NCI-H345 (cell line): ENCODE measurements at places on chromosomes 2 and 18.
A peak's percentile ranks its signal among the peaks of the same experiment; 100 is the strongest.

DNA sequence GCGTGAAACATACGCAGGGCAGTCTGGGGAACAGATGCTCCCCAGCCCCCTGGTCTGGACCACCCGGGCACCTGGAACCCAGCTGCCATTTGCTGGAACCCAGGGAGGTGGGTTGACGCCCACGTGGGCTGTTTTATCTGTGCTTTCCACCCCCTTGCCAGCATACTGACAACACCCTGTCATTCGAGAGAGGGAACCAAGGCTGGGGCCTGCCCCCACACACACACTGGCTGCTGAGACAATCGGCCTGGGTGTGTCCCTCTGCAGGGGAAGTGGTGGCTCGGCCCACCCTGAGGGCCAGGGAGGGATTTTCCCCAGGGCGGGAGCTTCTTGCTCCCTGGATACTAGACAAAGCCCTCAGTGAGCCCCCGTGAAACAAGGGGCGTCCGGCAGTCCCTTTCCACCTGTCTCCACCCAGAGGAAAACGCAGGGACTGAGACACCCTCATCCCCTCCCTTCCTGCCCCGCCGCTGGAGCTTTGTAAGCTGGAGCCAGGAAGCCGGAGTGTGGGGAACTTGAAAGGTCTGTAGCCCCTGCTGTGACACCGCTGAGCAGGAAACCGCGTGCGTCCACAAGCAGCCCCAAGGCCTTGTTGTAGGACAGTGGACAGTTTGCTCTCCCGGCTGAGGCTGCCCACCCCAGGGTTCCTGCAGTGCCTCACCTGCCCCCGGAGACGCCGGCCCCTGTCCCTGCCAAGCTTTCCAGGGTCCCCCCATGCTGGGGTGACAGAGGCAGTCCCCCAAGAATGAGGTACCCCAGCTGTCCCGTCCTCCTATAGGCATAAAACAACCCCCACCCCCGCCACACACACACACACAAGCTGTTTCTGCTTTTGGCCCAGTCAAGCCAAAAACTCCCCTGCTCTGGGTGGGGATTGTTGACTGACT lies 14.1 kb upstream of the KLF11 start:
- DNase-seq, result peak; percentile 38

DNA sequence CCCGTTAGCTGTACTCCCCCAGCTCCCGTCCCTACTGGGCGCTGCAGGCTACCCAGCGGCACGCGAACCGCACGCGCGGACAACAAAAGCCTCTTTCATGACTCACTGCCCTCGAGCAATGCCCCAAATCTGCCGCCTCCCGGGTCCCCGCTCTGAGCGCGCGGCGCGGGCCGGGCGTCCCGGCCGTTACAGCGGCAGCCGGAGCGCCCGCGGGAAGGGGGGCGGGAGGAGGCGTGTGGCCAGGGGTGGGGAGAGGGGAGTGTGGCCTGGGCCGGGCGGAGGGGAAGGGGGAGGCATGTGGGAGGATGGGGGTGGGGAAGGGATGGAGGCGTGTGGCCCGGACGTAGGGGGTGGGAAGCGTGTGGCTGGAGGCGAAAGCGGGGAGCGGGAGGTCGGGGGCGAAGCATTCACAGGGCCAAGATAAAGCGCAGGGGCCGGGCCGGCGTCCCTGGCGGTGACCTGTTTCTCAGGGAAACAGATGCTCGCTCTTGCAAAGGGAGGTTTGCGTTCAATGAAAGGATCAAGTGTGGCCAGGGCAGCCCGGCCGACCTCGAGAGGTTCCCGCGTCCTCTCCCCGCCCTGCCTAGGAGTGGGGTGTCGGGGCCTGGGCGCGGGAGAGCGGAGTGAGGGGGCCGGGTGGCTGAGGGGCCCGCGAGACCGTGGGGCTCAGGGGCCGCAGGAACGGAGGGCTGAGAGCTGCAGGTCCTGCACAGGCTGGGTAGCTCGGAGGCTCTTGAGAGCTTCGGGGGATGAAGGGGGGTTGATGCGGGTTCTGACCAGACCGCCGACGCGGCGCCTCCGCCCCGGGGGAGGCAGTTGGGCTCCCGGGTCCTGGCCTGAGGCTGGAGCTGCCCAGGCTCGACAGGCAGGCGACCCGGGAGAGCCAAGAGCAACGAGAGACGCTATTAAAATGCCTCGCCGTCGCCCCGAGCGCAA lies 3.5 kb upstream of the NEUROD1 start:
- no peak for DNase-seq

DNA sequence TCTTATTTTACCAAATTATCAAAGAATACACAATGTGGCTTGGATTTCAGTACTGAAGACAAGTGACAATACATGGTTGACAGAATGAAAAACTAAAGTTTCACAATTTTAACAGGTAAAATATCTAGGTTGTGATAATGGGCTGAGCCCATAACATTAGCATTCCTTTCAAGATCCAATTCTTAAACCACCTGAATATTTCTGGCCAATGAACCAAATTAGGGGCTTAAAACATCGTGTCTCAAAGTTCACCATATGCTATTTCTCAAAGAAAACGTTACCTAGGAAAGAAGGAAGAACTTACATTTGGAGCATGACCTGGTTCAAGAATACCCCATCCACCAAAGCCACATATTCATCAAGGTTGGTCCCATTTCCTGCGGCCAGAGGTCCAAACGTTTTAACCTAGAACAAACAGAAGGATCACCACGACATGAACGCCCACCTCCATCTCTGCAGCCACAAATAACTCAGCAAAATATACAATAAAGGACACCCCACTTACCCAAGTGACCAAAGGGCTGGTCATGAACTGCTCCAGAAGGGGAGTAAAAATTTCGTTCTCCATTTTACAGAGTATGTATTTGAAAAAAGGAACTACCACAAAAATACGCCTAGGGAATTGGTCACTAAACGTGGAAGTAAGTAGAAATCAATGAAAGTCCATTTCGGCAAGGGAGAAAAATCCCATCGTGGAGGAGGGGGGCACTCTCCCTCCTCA lies 984 bp downstream of the CCDC88A start:
- no peak for DNase-seq

DNA sequence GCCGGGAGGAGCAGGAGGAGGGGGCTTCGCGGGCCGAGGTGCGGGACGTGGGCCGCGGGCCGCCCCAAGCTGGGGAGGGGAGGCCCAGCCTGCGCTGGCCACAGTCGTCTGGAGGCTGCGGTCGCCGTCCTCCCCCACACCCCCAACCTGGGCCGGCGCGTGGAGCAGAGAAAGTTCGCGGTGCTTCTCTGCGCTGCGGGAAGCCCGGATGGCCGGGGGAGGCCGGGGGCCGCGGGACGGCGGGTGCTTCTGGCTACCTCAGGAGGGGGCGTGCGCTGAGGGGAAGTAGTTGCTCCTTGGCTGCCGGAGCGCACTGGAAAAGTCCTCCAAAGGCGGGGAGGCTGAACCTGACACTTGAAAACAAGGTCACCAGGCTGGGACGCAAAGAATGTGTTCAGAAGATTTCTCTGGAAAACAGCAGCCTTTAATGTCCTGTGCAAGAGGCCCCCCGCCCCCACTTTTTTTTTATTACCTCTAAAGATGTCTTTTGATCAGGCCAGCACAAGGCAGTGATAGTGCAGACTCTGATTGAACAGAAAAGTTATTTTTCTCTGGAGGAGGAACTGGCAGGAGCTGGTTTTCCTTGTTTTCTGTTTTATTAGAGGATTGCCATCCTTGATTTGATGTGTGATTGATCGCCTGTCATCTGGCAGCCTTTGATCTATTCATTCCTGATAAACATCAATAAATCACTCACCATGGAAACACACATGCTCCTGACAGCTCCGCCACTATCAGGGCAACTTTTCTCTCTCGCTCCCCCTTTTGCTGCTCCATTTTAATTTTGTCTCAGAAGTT lies 1.6 kb downstream of the TSHZ1 start:
- DNase-seq, result peak; percentile 26

- no peak for DNase-seq
Observed at GRCh38 chr2:219951099-219951498, 323.7 kb downstream of the SLC4A3 start.

- no peak for DNase-seq
Observed at GRCh38 chr2:60764736-60765534, 8.9 kb downstream of the PAPOLG start.

DNA sequence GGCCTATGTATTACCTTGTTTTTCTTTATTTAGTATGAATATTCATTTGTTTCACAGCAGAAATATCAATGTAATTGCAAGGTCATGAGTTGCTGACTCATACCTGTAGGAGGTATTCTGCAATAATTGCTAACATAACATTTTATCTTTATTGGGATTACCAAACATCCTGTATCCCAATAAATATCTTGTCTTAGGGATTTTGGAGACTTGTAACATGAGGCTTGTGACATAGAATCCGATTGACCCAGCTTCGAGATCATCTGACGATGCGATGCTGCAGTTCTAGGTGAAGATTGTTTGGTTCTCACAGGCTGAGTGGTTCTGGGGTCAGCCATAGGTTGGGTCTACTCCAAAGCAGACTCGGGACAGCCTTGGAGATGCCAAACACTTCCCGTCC lies 133.4 kb upstream of the RND3 start:
- DNase-seq, result no peak

DNA sequence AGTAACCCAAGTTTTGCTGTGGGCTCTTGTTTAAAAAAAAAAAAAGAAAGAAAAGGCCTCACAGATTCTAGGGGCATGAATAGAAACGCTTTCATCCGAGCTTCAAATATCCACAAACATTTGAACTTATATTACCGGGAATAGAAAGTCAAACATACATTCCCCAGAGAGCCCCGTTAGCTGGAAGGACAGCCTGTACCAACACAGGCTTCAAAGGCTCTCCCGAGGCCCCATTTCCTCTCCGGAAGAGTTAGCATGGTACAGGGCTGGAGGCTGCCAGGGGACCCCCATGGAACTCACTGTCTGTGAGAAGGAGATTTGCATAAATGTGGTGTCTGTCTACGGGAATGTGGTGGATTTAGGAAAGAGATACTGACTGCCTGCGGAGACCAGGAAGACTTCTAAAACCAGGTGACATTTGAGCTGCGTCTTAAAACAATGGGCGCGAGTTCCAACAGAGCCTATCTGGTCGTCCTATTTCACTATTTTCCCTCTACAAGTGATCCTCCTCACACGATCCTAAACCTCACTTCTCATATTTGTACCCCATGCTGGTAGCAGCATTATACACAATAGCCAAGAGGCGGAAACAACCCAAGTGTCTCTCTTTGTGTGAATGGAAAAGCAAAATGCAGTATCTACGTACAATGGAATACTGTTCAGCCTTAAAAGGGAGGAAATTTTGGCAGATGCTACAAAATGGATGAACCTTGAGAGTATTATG lies 820 bp upstream of the MATN3 start:
- no peak for DNase-seq

GRCh38 chr2:30026091-30027055 lies 105.0 kb upstream of the ALK start:
- peak; percentile 64 for DNase-seq
